ENCODE measurements at places on chromosomes 7 and 10. TPM values are rescaled to one million over a fixed set of nuclear protein-coding genes. Genes with fewer than 3 reads are reported as not detected.

The TMEM176B gene
- total RNA-seq: 345 TPM

- DNase-seq: no peak
Measured at GRCh38 chr7:144474800-144475615, 71.5 kb upstream of the NOBOX start.

- no peak for DNase-seq
Measured at GRCh38 chr10:68284062-68285001, 47.5 kb upstream of the HNRNPH3 start.

DNA sequence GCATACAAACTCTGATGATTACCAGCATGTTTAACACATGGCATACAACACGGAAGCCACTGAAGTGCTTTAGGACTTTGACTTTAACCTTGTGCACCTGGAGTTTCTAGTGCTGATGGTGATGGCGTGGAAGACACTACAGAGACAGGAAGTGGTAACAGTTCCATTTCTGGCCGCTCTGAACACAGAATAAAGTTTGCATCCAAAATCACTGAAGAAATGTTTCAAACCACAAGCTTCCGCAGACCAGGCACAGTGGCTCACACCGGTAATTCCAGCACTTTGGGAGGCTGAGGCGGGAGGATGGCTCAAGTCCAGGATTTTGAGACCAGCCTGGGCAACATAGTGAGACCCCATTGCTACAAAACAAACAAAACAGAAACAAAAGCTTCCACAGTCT lies 40.3 kb upstream of the TNPO3 start:
- no peak for DNase-seq

The CPA2 gene
- not detected for total RNA-seq

GRCh38 chr10:35384265-35384868 lies 48.1 kb downstream of the CCNY start:
- no peak for DNase-seq

The CALCR gene
- total RNA-seq: 5.3 TPM

The PDZD7 gene
- 1.6 TPM for total RNA-seq

GRCh38 chr10:75234683-75235374 lies 928 bp downstream of the COMTD1 start:
- peak; percentile 58 for DNase-seq

- DNase-seq: no peak
Measured at GRCh38 chr10:114489521-114490310, 85.4 kb upstream of the AFAP1L2 start.

GRCh38 chr7:107560898-107561516 lies 2.7 kb downstream of the COG5 start:
- DNase-seq: no peak

The ZNF727 gene
- total RNA-seq: 5.3 TPM

DNA sequence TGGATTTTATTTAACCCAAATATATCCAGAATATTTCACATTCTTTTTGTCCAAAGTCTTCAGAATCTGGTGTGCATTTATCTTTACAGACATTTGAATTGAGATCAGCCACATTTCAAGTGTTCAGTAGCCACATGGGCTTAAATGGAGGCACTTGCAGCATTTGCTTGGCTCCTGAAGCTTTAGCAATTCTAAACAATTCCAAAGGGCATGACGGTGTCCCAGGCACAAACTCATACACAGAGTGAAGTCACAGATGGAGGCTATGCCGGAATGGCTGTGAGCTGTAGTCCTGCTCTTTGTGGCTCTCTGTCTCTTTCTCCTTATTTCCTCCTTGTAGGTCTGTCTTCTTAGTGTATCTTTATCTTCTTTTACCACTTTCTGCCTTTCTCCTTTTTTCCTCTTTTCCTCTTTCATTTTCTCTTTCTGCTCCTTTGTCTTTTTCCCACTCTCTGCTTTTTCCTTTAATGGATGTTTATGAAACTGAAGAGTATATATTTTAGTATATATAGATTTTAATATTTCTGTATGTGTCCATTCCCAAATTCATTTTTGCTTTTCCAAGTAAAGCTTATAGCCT lies 7.7 kb downstream of the AGBL3 start:
- DNase-seq: no peak

GRCh38 chr7:47563521-47563920 lies 18.4 kb downstream of the TNS3 start:
- no peak for DNase-seq

DNA sequence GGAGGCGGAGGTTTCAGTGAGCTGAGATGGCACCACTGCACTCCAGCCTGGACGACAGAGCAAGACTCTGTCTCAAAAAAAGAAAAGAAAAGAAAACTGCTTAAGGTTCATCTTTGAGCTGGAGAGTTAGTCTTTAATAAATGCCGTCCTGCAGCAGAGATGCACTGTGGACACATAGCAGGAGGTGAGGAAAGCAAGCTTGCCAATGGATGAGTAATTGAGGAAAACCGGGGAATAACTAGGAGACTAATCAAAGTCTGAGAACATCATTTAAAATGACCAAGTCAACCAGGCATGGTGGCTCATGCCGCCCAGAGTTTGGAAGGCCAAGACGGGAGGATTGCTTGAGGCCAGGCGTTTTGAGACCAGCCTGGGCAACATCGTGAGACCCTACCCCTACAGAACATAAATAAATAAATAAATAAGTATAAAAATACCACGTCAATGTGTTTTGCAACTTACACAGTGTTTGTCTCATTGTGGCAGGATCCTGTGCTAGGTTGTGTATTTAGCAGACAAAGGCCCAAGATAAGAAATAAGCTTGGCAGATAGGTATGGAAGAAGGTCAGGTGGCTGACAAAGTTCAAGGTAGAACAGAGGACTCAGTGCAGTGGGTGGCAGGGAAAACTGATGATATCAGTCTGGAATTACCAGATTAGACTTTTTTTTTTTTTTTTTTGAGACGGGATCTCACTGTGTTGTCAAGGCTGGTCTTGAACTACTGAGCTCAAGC lies 115.7 kb upstream of the KMT2C start:
- DNase-seq: no peak

DNA sequence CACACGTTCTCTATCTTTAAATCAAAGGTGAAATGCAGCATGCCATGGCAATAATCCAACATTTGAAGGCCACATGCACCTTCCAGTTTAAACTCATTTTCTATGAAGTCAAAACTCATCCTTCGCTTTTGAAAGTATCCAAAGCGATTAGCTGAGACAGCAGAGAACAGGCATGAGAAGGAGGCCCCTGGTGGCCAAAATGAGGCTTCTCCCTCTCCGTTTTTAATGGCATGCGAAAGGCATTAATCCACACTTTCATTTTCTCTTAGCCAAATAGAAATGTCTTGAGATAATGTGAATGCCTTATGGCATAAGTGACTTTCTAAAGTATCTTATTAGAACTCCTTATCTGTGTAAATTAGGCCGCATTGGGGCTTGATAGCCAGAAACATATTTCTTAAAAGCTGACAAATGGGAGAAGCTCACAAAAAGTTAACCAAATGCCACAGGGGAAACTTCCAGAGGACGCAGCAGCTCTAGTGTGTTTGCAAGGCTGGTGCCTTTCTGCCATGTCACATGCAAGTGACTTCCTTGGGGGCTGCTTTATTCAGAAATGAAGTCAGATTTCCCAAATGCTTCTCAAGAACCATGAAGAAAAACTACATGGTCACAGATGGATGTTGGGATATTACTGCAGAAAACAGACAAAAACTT lies 1189.6 kb downstream of the SORCS1 start:
- no peak for DNase-seq

DNA sequence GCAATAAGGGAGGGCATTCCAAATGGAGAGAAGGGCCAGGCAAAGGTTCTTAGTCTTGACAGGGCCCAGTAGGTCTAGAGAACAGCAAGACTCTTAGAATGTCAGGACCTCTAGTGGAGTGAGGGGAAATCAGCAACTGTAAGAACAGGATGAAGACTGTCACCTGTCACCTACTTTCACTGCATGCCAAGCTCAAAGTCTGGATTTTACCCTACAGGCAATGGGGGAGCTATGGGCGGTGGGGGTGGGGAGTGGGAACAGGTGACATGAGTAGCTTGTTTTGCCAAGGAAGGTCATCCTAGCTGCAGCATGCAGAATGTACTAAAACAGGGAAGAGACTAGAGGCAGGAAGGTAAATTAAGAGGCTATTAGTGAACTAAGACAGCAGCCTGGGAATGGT lies 18.3 kb downstream of the GOT1 start:
- no peak for DNase-seq

The PDE6C gene
- not detected for total RNA-seq

DNA sequence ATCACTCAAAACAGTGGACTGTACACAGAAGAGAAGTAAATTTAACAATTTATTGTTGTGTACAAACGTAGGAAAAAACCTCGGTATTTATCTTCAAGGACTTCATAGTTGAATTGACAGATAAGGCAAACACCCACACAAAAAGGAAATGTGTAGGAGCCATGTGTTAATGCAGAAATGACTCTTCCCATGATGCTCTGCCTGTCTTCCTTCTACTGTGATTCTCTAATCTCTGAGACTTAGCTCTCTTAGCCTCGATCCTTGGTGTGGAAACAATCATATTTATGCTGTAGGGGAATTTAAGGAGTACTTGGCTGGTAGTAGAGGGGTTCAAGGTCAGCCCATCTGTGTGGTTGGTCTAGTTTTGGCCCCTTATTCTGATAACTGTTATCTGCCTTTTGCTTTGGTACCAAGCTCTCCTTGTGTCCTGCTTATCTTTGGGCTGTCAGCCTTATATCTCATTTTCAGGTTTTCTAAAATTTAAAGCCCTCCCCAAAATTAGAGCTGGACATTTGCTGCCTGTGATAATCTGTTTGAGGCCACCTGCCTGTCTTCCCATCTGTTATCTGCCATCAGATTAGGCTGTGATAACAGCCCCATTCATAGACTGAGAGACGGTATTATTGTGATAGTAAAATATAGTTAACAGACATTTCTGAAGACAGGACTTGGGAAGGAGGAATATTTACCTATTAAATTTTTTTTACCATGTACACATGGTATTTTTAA lies 81.7 kb downstream of the GPR85 start:
- DNase-seq: no peak

- DNase-seq: peak; percentile 65
Measured at GRCh38 chr7:158061026-158061630, 526.5 kb downstream of the PTPRN2 start.

The ELN gene
- 44.8 TPM for total RNA-seq

- no peak for DNase-seq
Measured at GRCh38 chr10:121860810-121861209, 67.0 kb downstream of the ATE1 start.

The FKBP6 gene
- total RNA-seq: 0.13 TPM

The PLAU gene
- 40.8 TPM for total RNA-seq

The PLAC9 gene
- 31.4 TPM for total RNA-seq

DNA sequence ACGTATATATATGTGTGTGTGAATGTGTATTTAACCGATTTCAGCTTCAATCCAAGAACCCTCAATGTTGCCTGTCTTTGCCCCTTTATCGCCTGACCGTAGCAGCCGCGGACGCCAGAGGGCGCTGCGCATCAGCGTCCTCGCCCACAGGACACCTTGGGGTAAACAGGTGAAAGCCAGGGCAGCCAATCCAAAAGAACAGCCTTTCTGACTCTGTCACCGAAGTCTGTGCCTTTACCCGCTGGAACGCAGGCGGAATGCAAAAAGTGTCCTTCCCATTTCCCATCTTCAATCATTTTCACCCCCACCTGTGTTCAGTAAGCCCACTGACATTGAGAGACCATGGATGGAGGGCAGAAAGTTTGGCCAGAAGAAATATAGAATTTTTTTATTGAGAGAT lies 3.6 kb downstream of the NXPH1 start:
- peak; percentile 65 for DNase-seq

GRCh38 chr7:149635561-149636329 lies 137.6 kb downstream of the ZNF467 start:
- DNase-seq: no peak

DNA sequence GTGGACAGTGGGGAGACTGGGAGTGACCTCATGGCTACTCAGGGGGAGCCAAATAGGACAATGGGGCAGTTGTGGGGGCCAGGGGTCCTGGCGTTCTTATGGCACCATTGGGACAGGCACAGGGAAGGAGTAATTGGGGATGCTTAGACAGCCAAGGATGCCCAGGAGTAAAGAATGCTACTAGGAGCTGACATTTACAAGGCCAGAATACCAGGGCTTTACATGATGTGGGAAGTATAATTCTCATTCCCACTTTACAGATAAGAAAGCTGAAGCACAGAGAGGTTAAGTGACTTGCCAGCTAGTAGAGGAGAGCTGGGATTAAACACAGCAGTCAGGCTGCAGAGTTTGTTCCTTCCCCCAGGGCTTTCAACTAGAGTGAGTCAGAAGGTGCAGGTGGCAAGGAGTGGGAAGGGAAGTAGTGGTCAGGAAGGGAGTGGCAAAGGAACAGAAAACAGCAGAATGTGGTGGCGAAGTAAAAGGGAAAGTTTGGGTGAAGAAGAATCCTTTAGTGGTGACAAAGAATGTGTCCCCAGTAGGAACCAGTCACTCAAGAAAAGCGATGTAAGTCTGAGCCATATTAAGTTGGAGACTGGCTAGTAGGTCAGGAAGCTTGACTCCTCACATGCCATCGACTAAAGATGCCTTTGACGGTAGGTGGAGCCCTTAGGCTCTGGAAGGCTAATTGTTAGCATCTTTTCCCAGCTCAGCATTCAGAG lies 32.8 kb downstream of the CPVL start:
- no peak for DNase-seq
